Stimulated activated CD8-positive, alpha-beta memory T cell treated with anti-CD3 and anti-CD28 coated beads, Interleukin-7, amount 100 ng/mL, for 24 hours (primary cell): ENCODE measurements at places on chromosomes 2 and 18.

GRCh38 chr2:86675511-86676015 lies 44.5 kb upstream of the RMND5A start:
- DNase-seq, result no peak

- no peak for DNase-seq
Observed at GRCh38 chr18:61199171-61199848, 133.9 kb upstream of the CDH20 start.

GRCh38 chr2:145759228-145759915 lies 1239.5 kb upstream of the ZEB2 start:
- DNase-seq, result no peak

GRCh38 chr2:194203898-194204297 lies 1453.1 kb upstream of the SLC39A10 start:
- DNase-seq, result no peak

GRCh38 chr2:8693157-8693821 lies 11.4 kb downstream of the ID2 start:
- peak; percentile 16 for DNase-seq

GRCh38 chr2:43708891-43709290 lies 32.7 kb upstream of the C1GALT1C1L start:
- no peak for DNase-seq

- no peak for DNase-seq
Observed at GRCh38 chr18:54294274-54294673, 25.0 kb downstream of the POLI start.

GRCh38 chr2:240134956-240135520 lies 1.1 kb downstream of the COPS9 start:
- DNase-seq, result no peak

DNA sequence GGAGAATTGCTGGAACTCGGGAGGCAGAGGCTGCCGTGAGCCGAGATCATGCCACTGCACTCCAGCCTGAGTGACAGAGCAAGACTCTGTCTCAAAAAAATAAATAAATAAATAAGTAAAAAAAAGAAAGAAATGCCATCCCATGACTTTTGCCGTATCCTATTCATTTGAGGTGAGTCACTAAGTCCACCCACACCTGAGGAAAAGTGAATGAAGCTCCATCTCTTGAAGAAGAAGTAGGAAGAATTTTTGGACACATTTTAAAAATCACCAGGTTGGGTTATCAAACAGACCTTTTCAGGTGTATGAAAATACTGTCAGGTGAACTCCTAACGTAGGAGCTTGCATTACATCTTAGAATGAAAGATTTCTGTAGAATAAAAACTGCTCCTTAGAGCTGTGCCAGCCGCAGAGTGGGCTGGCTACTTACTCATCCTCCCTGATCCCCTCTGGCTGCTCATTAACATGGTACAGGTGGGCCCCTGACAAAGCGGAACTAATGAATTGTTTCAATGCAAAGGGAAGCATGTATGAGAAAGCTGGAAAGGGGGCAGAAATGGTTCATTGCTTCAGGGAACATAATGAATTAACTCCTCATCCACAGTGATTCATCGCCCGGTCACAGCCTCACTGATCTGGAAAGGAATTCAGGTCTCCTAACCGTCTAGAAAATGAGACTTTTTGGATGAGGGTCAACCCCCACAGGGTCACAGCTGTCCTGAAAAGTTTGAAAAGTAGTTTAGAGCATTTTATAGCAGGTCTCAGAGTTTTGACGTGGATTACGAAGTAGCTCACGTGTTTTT lies 191.4 kb downstream of the SPP2 start:
- no peak for DNase-seq

DNA sequence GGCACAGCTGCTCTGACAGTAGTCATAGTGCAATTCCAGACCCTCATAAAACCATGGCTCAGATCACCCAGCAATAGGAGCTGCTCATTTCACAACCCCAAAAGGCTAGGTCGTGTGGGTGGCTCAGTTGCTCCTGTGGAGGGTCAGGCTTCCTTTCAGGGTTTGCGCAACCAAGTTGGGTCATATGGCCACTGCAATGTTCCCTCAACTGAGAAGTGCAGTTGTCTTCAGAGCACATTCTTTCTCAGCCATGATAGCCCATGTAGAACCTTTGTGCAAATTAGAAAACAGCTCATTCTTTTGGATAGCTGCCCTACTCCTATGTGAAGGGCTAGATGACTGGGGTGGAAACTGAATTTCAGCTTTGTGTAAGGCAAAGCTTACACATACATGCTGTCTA lies 3.2 kb downstream of the SERPINB13 start:
- no peak for DNase-seq

- DNase-seq, result no peak
Observed at GRCh38 chr2:121485039-121485438, 45.6 kb upstream of the RNU4ATAC start.

DNA sequence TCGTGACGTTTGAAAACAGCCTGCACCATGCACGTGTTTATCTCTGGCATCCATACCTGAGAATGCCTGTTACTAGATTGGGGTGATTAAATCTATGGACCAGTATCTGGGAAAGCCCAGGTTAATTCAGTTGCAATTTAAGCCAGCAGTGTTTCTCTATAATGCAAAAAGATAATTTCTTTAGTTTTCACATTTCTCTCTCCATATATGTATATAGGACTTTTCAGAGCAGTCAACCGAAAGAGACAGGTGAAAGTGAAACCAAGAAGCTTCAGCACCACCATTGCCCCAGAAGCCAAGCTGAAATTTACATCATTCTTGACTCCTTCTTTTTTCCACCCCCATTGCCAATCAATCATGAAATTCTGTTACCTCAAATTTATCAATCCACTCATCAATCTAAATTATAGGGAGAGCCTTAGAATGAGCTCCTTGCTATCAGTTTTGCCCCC lies 2.7 kb upstream of the LRP2 start:
- DNase-seq, result no peak

GRCh38 chr2:32277363-32277673 lies 386 bp upstream of the YIPF4 start:
- no peak for DNase-seq
